ENCODE measurements at places on chromosomes 5 and 9.

GRCh38 chr5:141534492-141535213 is 45.8 kb downstream of the PCDHGC5 start:
- no peak for DNase-seq

GRCh38 chr5:20555034-20555433 is 567.0 kb upstream of the CDH18 start:
- DNase-seq = no peak

DNA sequence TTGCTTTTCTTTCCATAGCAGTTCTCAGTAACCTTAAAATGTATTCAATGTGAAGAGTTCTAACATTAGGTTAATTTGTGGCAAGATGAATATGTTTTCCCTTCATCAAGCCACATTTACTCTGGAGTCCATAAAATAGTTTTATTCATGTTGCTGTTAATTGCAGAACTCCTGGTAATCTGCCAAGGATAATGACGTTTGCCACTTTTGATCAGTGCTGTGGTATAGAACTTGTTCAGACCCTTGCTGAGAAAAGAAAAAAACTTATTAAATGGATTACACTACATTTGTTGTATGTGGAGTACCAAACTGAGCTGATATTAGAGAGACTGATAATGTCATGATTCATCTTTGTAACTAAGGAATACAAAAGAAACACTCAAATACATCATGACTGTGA is 212.4 kb upstream of the DMAC1 start:
- DNase-seq = no peak

DNA sequence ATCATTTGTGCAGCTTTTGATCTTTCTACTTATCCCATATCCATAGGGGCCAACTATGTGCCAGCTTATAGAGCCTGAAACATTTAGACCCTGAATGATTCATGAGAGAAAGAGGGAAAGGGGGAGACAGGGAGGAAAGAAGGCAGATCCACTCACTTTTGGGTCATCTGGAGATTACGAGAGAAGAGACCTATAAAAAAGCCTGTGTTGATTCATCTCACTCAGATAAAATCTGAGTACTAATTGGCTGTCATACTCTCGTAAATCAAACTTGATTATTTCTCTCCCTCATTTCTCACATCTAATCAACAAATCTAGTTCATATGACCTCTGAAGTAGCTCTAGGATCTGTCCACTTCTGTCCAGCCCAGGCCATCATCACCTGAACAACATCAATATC is 137.1 kb downstream of the ARL15 start:
- DNase-seq = no peak

- DNase-seq = no peak
These were observed 27.7 kb upstream of the QSOX2 start for GRCh38 chr9:136273244-136273865.

- no peak for DNase-seq
These were observed 37.1 kb downstream of the LAMC3 start for GRCh38 chr9:131046093-131046380.

GRCh38 chr5:112574536-112574935 is 155.5 kb upstream of the EPB41L4A start:
- no peak for DNase-seq

- no peak for DNase-seq
These were observed 315.7 kb downstream of the MCTP1 start for GRCh38 chr5:94969174-94969573.

DNA sequence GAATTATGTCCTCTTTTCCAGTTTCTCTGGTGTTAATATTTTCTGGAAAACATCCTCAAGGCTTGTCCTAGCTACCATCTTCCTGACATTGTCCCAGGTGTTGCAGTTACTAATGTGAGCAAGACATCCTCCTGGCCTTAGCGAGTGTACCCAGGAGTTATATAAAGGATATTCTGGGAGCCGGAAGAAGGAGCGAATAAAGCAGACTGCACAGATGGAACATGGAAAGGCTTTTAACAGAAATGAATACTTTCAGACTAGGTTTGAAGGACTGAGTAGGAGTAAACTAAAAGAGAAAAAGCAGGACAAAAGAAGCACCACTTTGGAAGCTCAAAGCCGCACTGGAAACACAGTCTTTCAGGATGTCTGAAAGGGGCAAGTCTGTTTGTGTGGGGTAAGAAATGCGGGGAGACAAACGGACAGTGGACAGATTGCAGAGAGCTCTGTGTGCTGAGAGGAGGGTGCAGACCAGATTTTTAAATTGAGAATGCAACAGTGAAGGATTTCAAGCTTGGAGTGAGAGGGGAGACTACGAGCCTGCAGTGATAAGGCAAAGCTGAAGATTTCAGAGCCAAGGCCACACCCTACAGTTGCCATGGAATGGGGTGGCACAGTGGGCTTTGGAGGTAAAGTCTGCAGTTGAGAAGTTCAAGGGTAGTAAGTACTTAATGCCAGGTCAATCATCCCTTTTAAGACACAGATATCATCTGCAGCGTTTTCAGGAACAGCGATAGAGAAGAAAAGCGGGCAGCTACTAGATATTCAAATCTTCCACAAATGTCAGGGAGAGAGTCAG is 94.1 kb upstream of the TAF11L2 start:
- DNase-seq = no peak

GRCh38 chr5:32586276-32586599 is 881 bp downstream of the SUB1 start:
- DNase-seq = no peak

DNA sequence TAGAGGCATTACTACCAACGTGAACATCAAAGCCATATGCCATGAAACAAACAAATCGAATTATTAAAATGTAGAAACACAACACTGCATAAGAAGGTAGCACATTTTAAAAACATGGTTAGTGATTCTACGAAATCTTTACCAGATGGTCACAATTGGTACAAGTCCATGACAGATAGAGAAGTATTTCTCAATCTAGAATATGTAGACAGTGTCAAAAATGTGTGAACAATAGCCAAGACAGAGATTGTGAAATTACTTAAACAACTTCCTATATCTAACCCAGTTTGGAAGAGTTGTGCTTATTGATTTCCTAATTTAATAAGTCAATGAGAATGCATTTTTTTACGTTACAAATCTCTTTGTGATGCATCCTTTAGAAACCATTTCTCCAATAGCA is 1121.6 kb downstream of the MAT2B start:
- DNase-seq = no peak

- no peak for DNase-seq
These were observed 720.8 kb upstream of the ADAMTS16 start for GRCh38 chr5:4419281-4419680.
